IMR-90 (cell line): ENCODE measurements at places on chromosomes 4 and X.

DNA sequence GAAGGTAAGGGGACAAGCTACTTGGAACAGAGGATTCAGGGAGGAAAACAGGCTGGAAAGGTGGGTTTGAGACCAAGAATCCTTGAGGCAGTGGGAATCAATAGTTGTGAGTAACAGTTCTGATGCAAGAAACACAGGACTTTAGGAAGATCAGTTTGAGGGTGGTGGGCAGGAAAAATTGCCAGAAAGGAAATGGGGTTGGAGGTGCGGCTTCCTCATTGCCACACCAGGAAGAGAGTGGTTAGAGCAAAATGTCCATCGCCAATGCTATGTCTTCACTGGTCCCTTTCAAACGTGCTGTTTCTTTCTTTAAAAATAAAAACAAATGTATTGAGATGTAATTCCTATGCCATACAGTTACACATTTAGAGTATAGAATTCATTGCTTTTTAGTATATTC is 57.1 kb upstream of the NOCT start:
- peaks cover 3% of the 10 kb centered on the region; the same call in 1 of the 2 replicates for H3K4me1 ChIP-seq
- no peaks in the 10 kb centered on the region; the same call in 1 of the 2 replicates for H3K27me3 ChIP-seq
- H3K4me3 ChIP-seq, result no peak overlapping the region
- H3K36me3 ChIP-seq, result no peaks in the 10 kb centered on the region
- no peak for DNase-seq

GRCh38 chr4:87025614-87026041 is 90.8 kb downstream of the AFF1 start:
- H3K36me3 ChIP-seq, result no peaks in the 10 kb centered on the region; the same call in 1 of the 2 replicates
- H3K27ac ChIP-seq, result no peak overlapping the region

DNA sequence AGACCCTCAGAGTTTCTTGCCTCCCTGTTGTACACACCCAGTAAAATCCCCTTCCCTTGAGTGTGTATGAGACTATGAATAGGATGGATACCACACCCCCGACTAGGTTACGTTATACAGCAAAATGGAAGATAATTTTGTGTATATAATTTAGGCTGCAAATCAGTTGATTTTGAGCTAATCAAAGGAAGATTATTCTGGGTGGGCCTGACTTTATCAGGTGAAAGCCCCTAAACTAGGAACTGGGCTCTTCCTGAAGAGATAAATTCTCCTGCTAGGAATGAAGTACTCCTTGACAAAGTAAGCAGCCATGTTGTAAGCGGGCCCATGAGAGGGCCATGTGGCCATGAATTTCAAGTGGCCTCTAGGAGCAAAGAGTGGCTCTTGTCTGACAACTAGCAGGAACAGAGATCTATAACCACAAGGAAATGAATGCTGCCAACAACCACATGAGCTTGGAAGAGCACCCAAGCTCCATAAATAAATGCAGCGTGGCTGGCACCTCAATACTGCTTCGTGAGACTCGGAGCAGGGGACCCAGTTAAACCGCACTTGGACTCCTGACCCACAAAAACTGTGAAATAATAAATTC is 646.4 kb downstream of the IL1RAPL1 start:
- no peaks in the 10 kb centered on the region for H3K36me3 ChIP-seq
- no peaks in the 10 kb centered on the region for H3K27me3 ChIP-seq
- DNase-seq, result no peak
- H3K4me3 ChIP-seq, result no peak overlapping the region
- H3K27ac ChIP-seq, result no peak overlapping the region
- H3K4me1 ChIP-seq, result no peaks in the 10 kb centered on the region

GRCh38 chr4:109296527-109296926 is 5.9 kb downstream of the COL25A1 start:
- DNase-seq, result no peak
- no peaks in the 10 kb centered on the region for H3K36me3 ChIP-seq
- no peak overlapping the region for H3K27ac ChIP-seq

GRCh38 chrX:23365541-23365940 is 30.9 kb downstream of the PTCHD1 start:
- no peaks in the 10 kb centered on the region for H3K4me1 ChIP-seq
- H3K27ac ChIP-seq, result no peak overlapping the region
- H3K4me3 ChIP-seq, result no peak overlapping the region
- H3K36me3 ChIP-seq, result no peaks in the 10 kb centered on the region

- H3K36me3 ChIP-seq, result no peaks in the 10 kb centered on the region
- H3K4me1 ChIP-seq, result no peaks in the 10 kb centered on the region
- no peak overlapping the region for H3K4me3 ChIP-seq
- DNase-seq, result peak; percentile 41
Observed at GRCh38 chr4:37389967-37390580, 145.5 kb downstream of the NWD2 start.

DNA sequence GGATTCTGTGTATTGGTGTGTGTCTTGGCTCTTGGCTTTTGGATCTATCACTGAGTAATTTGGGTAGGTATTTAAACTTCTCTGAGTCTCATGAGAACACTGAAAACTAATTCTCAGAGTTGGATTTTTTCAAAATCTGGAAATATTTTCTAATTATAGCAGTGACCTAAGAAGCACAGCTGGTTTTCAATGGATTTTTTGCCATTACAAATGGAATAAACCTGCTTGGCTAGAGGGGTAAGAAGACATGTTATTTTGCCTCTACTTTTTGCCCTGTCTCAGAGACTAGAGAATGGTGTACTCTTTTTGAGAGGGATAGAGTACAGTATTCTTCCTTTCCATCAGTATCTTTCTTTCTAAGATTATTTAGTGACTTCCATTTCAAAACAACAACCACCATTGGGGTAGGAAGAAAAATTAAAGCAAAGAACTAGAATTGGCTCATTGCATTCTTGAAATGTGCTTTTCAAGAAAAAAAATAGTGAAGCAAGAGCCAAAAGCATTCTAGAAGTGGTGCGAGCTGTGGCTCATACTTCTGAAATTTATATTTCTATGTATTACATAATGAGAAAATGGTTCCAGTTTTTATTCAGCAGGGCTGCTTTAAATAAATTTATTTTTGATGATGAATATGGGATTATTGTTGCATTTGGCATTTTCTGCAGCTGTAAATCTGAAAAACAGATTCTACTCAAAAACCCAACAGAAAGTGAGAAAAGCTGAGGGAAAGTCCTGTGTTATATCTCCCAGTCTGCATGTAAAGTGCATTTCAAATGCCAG is 850.2 kb upstream of the SLIT2 start:
- no peak overlapping the region for H3K27ac ChIP-seq
- H3K27me3 ChIP-seq, result no peaks in the 10 kb centered on the region
- no peak overlapping the region for H3K4me3 ChIP-seq
- H3K36me3 ChIP-seq, result no peaks in the 10 kb centered on the region
- H3K4me1 ChIP-seq, result no peaks in the 10 kb centered on the region

- no peak for DNase-seq
- H3K27me3 ChIP-seq, result no peaks in the 10 kb centered on the region
Observed at GRCh38 chr4:80447493-80447892, 112.0 kb downstream of the CFAP299 start.

DNA sequence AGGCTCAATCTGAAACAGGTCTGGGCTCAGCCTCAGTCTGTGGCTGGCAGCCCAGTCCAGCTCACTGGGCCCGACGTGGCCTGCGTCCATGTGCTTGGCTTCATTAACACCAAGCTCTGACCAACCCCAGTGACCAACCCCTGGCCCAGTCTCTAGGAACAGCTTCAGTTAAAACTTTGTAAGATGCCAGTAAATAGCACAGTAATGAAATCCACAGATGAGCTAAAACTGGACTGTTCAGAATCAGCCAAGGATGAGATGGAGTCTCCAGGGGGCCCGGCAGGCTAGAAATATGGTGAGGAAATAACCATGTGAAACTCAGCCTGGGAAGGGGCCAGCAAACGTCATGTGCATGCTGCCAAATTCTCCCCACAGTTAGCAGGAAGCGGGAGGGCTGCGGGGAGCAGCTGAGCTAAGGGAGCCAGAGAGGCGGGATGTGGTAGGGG is 37.1 kb upstream of the XPNPEP2 start:
- no peaks in the 10 kb centered on the region for H3K4me1 ChIP-seq
- H3K27ac ChIP-seq, result no peak overlapping the region
- no peaks in the 10 kb centered on the region for H3K36me3 ChIP-seq
- peaks cover 28% of the 10 kb centered on the region; the same call in 1 of the 2 replicates for H3K27me3 ChIP-seq

GRCh38 chrX:129631849-129632248 is 22.9 kb downstream of the APLN start:
- H3K4me3 ChIP-seq, result no peak overlapping the region
- no peak for DNase-seq
- no peaks in the 10 kb centered on the region for H3K36me3 ChIP-seq

- no peaks in the 10 kb centered on the region for H3K27me3 ChIP-seq
- peak; percentile 25 for DNase-seq
- no peak overlapping the region for H3K4me3 ChIP-seq
- no peak overlapping the region for H3K27ac ChIP-seq
- no peaks in the 10 kb centered on the region for H3K4me1 ChIP-seq
Observed at GRCh38 chr4:74516303-74516702, 71.4 kb downstream of the AREG start.

GRCh38 chrX:8731559-8732395 is at the start of gene ANOS1:
Gene ANOS1 (minus strand): TSS chrX:8732137. CDS start chrX:8732036, 101 bp downstream.
- H3K36me3 ChIP-seq, result no peaks in the 10 kb centered on the region
- H3K4me1 ChIP-seq, result no peaks in the 10 kb centered on the region
- peak within 1 kb of the TSS; percentile 25; the same call in 1 of the 2 replicates for H3K4me3 ChIP-seq
- peaks cover 32% of the 10 kb centered on the region for H3K27me3 ChIP-seq
- no peak within 1 kb of the TSS for H3K27ac ChIP-seq

- no peaks in the 10 kb centered on the region for H3K4me1 ChIP-seq
- H3K4me3 ChIP-seq, result peak overlapping the region; percentile 8; the same call in 1 of the 2 replicates
- no peak overlapping the region for H3K27ac ChIP-seq
- DNase-seq, result peak; percentile 31
Observed at GRCh38 chrX:12210971-12211370, 72.7 kb downstream of the FRMPD4 start.

DNA sequence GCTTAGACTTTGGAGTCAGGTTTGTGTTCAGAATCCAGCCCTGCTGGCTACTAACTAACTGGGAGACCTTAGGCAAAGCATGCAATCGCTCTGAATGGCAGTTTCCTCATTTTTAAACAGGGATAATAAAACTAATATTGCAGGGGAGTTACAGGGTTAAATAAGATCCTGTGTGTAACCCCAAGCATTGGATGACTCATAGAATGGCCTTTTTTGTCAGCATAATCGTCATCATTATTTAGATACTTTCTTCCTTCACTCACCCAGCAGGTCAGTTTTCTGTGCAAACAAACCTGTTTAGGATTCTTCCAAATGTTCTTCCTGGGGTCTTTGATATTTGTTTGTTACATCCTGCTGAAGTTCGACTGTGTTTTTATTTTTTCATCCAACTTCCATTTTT is 208.2 kb downstream of the EVC2 start:
- no peaks in the 10 kb centered on the region for H3K27me3 ChIP-seq
- peak; percentile 58 for DNase-seq
- peaks cover 7% of the 10 kb centered on the region for H3K4me1 ChIP-seq

DNA sequence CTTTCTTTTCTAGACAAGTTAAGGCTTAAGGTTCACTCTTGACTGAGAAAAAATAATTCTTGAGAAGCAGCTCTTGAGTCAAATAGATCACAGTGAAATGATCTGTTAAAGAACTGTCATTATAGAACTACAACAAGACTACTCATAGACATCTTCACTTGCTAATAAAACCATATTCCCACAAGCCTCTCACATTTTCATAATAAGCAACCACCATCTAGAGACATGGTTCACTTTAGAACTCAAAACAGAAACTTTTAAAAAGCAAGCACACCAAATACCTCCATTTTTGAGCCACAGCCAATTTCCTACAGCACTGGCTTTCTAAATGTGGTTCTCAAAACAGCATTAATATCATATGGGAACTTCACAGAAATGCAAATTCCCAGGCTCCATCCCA is 309.5 kb downstream of the TMA16 start:
- no peak for DNase-seq
- H3K27ac ChIP-seq, result no peak overlapping the region
- no peaks in the 10 kb centered on the region for H3K36me3 ChIP-seq
- H3K4me3 ChIP-seq, result no peak overlapping the region

DNA sequence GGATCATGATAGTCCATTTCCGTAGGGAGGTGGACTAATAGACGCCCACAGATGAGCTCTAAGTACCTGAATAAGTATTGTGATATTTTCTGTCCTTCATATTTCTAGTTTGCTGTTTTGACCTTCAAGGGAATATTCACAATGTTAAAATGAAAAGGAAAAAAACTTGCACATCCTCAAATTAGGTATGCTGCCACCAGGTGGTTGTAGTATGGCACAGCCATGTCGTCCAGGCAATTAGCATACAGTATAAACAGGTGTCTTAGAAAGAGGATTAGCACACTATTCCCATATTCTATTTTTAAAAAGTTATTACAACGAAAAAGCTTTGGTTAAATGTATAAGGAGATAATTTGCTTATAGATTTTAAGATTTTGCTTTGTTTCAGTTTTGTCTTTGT is 802.0 kb downstream of the RPA4 start:
- DNase-seq, result peak; percentile 40
- no peak overlapping the region for H3K27ac ChIP-seq
- no peaks in the 10 kb centered on the region for H3K4me1 ChIP-seq
- no peak overlapping the region for H3K4me3 ChIP-seq
- no peaks in the 10 kb centered on the region; the same call in none of the 2 replicates for H3K27me3 ChIP-seq
- no peaks in the 10 kb centered on the region for H3K36me3 ChIP-seq

DNA sequence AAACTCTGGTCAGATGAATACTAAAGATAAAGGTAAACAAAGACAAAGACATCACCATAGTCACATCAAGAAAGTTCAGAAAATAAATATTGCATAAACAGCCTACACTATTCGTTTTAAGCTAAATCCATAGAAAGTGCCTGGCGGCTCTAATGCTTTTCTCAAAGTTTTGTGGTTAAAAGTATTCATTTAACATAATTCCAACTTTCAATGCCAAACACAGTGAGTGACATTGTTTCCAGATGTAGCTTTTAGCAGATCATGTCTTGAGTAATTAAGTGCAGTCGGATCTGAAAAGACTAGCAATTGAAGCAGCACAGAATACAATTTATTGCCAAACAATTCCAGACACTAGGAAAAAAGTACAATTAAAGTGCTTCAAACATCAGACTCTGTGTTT is 287.1 kb upstream of the ADGRL3 start:
- no peak for DNase-seq
- no peaks in the 10 kb centered on the region for H3K27me3 ChIP-seq
- H3K36me3 ChIP-seq, result no peaks in the 10 kb centered on the region
- H3K4me3 ChIP-seq, result no peak overlapping the region

- no peaks in the 10 kb centered on the region; the same call in 1 of the 2 replicates for H3K27me3 ChIP-seq
- H3K36me3 ChIP-seq, result peaks cover 18% of the 10 kb centered on the region
- H3K4me1 ChIP-seq, result no peaks in the 10 kb centered on the region
- H3K27ac ChIP-seq, result no peak overlapping the region
Observed at GRCh38 chrX:154029439-154029838, 9.7 kb upstream of the IRAK1 start.
